Right kidney (tissue), 9 donors: ENCODE measurements at places on chromosomes 3 and 15.
A peak's percentile ranks its signal among the peaks of the same experiment; 100 is the strongest.

- DNase-seq = no peak
These were observed 117.3 kb downstream of the XXYLT1 start for GRCh38 chr3:195153653-195154052.

DNA sequence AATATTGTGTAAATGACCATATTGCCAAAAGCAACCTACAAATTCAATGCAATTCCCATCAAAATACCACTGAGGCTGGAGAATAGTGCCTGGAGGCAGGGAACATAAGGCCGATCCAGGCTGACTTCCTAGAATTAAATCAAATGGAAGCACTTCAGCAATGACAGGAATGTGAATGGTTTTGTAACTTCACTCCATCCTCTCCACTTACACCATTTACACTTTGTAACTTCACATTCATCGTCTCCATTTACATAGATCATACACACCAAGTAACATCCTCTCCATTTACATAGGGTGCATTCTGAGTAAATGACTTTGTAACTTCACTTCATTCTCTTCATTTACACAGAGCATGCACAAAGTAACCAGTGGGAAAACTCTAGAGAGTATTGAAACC lies 11.6 kb downstream of the STRIT1 start:
- no peak for DNase-seq

- no peak for DNase-seq
These were observed 401.9 kb upstream of the CNTN4 start for GRCh38 chr3:1696669-1697275.

- no peak for DNase-seq
These were observed 458.2 kb upstream of the MDFIC2 start for GRCh38 chr3:70770650-70771049.

DNA sequence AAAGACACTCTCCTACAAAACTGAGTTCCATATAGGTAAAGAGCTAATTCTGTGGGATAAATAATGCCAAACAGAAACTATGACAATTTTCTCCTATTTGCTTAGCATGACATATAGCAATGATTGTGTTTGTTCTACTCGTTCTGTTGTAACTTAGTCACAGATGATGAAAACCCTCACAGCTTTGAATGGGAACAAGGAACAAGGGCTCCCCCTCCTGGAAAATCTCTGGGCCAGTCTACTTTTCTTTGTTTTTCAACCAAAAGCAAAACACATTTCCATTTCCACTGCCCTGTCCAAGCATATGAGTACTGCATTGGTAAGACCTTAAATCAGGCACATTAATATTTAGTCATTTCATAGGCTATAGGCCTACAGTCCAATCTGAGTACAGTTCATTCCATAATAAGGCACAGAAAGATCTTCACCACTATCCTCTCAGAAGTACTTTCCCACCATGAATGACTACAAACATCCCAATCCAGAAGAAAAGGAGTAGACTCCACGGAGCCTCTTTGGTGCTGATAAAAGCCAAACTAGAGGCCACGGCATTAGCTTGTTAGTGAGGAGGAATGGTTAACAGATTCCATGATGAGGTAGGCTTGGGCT lies 67.1 kb downstream of the ATP8B4 start:
- DNase-seq = peak; percentile 18

DNA sequence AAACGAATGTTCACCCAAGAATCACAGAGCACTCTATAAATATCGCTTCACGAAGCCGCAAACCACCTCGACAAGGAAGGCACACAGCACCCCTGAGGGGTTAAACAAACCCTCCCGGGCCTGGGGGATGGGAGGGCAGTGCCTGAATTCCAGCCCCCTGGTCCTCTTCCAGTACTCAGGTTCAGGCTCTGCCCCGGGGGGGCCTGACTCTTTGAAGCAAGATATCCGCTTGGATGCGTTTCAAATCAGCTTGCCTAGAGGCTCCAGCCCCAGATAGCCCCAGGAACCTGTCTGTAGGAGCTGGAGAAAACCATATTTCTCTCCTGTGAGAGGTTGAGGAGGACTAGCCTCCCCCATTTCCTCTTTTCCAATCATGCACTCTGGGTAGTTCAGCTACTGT lies 194.7 kb downstream of the WNT5A start:
- DNase-seq = peak; percentile 39

DNA sequence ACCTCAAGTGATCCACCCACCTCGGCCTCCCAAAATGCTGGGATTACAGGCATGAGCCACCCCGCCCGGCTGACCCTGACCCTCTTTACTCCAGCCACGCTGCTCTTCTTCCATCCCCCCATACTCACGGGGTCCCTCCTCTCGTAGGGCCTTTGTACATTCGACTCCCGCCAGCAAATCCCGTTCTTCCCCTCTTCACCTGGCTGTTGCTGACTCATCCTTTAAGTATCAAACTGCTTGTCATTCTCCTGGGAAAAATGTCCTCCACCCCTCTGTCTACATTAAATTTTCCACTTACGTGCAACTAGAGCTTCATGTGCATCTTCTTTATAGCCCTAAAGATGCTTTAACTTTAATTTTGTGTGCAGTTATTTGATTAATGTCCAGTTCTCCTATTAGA lies 203.1 kb downstream of the OPA1 start:
- DNase-seq = no peak

DNA sequence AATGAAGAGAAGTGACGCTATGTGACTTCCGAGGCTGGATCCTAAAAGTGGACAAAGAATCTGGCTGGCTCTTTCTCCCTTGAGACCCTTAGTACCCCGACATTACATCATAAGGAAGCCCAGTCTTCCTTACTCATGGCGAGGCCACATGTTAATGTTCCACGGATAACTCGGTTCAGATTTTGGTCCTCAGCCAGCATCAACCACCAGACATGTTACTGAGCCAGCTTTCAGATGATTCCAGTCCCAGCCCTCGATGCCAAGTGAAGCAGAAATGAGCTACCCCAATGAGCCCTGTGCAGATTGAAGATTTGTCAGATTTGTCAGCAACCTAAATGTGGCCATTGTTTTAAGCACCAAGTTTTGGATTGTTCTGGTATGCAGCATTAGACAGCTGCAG lies 46.6 kb downstream of the SLCO2A1 start:
- no peak for DNase-seq

DNA sequence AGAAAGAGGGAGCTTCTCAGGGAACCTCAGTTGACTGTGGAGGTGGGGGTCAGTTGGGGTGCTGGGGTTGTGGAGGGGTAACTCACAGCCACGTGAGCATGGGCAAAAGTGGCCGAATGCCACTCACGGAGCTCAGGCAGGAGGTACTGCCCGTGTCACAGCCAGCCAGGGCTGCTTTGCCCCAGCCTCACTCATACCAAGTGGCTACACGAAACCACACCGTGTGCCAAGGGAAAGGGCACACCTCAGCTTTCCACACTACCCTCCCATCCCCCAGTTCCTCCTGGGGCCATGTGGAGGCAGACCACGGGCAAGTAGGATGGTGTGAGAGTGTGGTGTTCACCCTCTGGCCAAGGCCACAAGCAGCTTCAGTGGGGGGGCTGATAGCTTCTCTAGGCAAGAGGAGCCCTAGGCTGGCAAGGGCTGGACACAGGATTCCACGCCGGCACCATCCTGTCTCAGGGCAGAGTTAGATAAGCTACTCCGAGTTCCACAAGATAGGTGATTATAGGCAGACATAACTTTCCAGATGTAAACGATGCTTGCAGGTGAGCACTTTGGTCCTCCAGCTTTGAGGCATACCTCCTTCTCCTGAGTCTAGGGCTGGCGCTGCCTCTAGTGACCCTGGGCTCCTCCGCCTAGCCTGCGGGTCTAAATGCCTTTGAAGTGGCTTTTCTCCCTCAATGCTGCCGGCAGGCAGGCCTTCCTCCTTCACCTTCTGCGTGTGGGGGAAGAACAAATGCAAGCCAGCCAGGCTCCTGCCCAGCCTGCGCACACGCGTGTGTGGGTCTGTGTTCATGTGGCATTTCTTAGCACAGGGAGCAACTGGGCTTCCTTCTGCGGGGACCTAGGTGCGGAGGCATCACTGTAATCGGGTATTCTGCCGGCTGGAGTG lies 25.0 kb downstream of the RGMA start:
- no peak for DNase-seq

- DNase-seq = no peak
These were observed 59.2 kb downstream of the CACNA2D2 start for GRCh38 chr3:50444213-50444612.

GRCh38 chr3:185912929-185913901 lies 24.6 kb downstream of the TRA2B start:
- no peak for DNase-seq

DNA sequence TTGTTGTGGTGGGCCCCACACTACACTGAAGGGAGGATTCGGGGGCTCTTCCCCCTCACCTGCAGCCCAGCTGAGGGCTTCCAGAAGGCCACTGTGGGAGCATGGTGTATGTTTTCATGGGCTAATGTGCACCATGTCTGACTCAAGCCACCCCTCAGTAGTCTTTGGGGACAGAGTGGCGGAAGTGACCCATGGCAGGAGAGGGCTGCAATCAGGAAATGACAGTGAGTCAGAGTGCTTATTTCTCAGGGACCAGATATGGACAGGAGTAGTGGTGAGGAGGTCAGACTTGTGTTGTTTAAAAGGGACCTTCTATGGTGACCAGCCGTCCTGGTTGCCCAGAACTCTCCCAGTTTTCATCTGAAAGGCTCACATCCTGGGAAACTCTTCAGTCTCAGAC lies 32.8 kb upstream of the SLC9A9 start:
- no peak for DNase-seq

- no peak for DNase-seq
These were observed 17.4 kb downstream of the SETD5 start for GRCh38 chr3:9414826-9415225.

- DNase-seq = no peak
These were observed 48.4 kb downstream of the LRIG1 start for GRCh38 chr3:66452303-66453011.

DNA sequence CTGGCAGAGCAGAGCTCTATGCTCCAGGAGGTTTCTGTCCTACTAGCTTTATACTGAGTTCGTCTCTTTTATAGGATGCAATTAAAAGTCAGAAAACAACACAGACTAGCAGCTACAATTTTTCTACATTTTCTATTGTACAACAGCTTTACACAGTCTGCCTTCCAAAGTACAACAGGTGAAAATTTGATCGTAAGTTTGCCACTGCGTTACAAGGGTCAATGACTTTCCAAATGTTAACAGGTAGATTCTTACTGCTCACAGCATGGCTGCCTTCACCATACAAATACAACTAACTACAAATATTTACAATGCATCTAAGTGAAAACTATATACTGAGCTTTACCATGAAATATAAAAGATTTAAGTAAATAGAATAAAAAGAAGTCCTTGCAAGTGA lies 268.6 kb upstream of the SLCO3A1 start:
- DNase-seq = no peak

DNA sequence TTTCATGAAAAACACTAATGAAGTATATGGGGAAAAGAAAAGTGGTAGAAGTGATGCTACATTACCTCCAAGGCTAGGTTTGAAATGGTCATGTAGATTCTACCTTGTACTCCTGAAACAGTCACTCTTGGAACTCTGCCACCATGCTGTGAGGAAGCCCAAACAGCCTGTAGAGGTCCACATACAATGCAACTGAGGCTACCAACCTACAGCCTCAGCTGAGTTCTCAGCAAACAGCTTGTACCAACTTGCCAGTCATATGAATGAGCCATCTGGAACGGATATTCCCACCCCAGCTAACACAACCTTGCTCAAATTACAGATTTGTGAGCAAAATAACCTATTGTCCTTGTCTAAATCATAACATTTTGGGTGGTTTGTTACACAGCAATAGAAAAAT lies 193.5 kb downstream of the ULK4 start:
- no peak for DNase-seq

DNA sequence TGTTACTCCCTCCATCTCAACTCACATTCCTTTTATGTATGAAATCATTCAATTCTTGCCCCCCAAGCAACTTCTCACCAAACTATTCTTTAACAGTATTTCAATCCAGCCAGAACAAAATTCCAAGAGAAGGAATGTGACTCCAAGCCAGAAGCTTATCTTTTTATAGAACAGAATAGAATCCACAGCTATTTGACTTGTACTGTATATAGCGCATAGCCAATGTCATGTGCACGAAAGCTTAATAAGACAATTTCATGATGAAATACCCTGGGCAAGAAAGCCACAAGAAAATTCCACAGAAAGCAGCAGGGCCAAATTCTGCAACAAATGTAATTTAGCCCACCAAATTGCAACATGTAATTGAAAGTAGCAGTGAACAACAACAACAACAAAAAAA lies 127.6 kb upstream of the UBE2E2 start:
- no peak for DNase-seq

DNA sequence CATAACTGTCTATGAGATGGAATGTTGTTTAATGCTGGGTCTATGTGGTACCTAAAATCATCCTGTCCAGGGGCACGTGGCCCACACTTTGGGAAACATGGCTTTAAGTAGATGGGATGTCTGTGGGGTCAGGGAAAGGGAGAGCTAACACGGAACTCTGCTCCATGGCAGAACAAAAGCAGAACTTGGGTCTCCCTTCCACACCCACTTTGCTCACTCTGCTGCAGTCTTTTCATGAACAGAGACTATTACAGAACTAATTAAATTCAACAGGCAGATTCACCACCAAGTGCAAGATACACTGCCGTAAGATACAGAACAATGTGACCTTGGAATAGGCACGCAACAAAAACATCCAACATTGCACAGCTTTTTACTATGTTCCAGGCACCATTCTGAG lies 28.2 kb downstream of the POPDC2 start:
- DNase-seq = no peak

GRCh38 chr3:9422712-9423424 lies 25.5 kb downstream of the SETD5 start:
- peak; percentile 38 for DNase-seq
